ENCODE measurements at places on chromosomes 1 and 21.
A peak's percentile ranks its signal among the peaks of the same experiment; 100 is the strongest.

GRCh38 chr21:15034126-15034853, 30.5 kb downstream of the NRIP1 start:
- no peak for ATAC-seq

DNA sequence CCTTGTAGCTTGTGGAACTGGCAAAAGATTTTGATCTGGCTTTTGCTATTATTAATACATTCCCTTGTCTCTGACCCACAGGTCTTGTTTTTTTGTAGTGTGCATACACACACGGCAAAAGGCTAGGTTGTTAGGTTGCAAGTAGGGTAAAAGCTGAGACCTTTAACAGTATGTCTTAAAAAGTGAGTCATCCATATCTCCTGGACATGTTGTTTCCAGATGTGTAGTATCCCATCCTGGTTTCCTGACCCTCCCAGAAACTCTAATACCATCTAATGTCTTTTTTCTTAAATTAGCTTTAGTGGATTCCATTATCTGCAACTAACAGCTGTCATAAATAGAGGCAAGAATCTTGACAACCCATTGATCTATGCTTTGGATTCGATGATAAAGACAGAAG, 14.7 kb downstream of the OVGP1 start:
- ATAC-seq = no peak

DNA sequence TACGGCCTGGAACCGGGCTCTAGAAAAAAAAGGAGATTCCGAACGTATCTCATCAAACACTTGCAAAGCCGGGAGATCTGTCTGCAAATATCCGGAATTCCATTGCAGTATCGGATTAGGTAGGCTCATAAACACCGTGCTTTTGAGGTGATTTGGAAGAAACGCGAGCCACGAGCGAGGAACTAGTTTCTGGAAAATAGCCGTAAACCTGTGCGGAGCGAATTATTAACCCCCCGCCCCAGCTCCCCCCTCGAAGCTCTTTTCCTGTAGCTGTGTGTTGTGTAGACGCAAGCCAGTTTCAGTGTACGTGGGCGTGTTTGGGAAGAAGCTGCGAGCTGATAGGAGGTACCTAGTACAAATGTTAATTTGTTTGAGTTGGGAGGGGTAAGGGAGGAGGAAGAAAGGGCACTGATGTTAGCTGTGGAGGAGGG, 1.1 kb downstream of the RALGPS2 start:
- ATAC-seq = peak; percentile 64

DNA sequence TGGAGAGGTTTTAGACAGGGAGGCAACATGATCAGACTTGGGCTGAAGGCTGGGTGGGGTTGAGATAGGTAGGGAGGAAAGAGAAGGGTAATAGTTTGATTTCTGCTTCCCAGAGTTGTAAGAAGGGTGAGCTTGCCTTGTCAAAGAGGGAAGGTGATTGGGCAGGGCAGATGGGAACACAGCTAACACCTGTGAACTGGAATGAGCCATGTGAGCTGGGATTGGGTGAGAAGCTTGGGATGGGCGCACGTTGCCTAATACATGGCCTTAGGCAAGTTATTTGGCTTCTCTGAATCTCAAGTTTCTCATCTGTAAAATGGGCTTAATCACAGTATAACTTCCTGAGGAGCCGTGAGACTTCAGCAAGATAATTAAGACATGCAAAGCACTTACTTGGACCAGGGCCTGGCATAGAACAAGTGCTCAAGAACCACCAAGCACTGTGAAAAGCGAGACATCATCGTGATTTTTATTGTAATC, 33.8 kb upstream of the ID3 start:
- ATAC-seq = no peak

GRCh38 chr1:228091084-228091483, 8.6 kb downstream of the ARF1 start:
- ATAC-seq = no peak

- peak; percentile 85 for ATAC-seq
These were observed at the start of gene CLSTN1 for GRCh38 chr1:9823943-9824701. Gene CLSTN1, minus strand, starts transcription at chr1:9823965. Its CDS starts 232 bp downstream, at chr1:9823733.

DNA sequence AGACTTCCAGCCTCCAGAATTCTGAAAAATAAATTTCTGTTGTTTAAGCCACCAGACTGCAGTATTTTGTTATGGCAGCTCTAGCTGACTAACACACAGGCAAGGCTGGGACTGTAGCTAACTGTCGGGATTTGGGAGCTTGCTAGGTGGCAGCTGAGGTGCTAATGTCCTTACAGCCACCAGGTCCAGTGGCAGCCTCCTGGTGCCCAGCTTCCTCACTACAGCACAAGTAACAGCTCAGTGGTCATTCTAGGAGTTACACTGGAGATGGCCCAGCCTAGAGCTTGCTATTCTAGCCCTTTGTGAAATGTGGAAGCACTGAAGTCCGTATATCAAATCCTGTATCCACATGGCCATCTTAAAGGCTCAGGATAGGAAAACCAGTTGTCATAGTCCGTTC, 4.3 kb upstream of the C1orf115 start:
- ATAC-seq = no peak

GRCh38 chr1:23639460-23640095, 52.0 kb upstream of the RPL11 start:
- no peak for ATAC-seq

GRCh38 chr1:41411229-41411628, 50.0 kb downstream of the FOXO6 start:
- ATAC-seq = no peak

DNA sequence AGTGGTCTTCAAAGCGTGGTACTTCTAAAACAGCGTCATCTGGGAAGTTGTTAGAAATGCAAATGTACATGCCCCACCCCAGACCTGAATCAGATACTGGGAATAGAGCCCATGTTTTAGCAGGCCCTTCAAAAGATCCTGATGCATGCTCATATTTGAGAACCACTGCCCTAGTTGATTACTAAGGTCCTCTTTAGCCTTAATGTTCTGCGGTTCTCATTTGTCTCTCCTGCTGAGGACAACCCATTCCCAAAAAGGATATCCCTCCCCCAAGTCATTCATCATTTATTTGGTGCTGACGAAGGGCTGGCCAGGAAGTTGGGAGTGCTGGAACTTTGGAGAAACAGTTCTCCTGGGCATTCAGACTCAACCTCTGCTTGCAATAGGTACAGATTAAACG, 92.4 kb upstream of the RALGPS2 start:
- ATAC-seq = no peak

DNA sequence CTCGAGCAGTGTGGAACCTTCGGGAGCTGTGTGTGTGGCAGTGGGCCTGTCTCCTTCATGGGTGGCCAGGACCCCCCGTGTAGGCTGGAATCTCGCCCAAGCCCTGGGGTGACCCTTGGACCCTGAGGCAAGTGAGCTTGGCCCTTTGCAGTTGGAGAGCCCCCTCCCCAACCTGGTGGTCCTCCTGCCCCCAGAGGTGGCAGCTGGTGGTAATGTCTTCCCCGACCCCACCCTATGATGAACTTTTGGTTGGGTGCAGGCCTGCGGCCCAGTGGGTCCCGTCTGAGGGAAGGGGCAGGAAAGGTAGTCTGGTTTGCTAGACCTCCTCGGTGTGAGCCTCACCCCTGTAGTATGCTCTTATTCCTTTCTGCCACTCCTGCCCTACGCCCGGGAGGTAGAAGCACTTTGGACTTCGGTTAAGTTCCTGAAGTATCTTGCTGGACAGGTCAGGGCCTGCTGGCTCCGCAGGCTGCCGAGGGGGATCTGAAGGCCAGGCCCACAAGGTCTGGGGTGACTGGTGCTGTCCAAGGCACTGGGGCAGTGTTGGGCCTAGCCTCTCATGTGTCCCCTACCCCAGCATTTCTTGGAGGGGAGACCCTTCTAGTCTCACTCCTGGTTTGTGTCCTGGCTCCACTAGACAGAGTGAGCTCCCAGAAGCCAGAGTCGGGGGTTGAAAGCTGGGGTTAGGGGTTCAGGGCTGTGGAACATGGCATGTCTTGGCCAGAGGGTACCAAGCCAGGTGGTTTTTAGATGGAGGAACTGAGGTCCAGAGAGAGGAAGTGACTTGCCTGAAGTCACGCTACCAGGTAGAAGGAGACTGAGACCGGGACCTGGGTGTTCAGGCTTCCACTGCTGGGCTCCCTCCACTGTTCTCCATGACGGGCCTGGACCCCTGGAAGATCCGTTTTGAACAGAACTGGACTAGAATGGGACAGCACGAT, 1.8 kb downstream of the ZNF362 start:
- no peak for ATAC-seq

All from gastroesophageal sphincter (tissue), 4 donors.